Nephron progenitor cell (in vitro differentiated cells): ENCODE measurements at places on chromosomes 1 and 21.

- no peak for DNase-seq
- H3K4me1 ChIP-seq: no peaks in the 10 kb centered on the region
- no peak overlapping the region for H3K4me3 ChIP-seq
- no peaks in the 10 kb centered on the region for H3K36me3 ChIP-seq
- no peak overlapping the region for H3K27ac ChIP-seq
Observed at GRCh38 chr1:20602851-20603450, 14.1 kb downstream of the CDA start.

- H3K4me1 ChIP-seq: no peaks in the 10 kb centered on the region
- H3K27me3 ChIP-seq: peaks cover 8% of the 10 kb centered on the region
- H3K27ac ChIP-seq: no peak overlapping the region
- no peak overlapping the region for H3K4me3 ChIP-seq
Observed at GRCh38 chr1:25523542-25523941, 19.9 kb upstream of the LDLRAP1 start.

- DNase-seq: no peak
- H3K27ac ChIP-seq: no peak overlapping the region
- H3K27me3 ChIP-seq: peaks cover 28% of the 10 kb centered on the region
- H3K4me1 ChIP-seq: peaks cover 23% of the 10 kb centered on the region
- H3K36me3 ChIP-seq: peaks cover 5% of the 10 kb centered on the region
Observed at GRCh38 chr21:44687671-44688070, 5.7 kb upstream of the KRTAP12-1 start.

DNA sequence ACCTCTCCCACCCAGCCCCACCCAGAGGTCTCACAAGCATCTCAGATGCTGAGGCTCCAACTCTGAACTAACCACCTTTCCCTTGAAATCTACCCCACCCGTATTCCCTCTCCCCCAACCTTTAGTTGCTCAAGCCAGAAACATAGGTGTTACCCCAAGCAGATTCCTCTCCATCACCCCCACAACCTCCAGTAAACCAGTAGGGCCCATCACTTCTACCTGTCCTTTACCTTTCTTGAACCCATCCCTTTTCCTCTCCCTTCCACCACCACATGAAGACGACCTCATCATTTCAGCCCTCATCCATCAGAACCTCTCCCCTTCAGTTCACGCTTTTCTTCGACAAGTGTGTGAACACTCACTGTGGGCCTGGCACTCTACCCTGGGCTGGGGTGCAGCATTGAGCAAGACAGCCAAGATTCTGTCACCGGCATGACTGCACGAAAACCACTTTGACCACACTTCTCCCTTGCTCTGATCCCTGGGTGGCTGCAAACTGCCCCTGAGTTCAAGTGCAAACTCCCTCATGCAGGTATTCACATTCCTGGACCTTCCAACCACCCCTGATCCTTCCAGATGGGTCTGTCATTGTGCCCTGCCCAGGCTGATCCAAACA, 65.5 kb upstream of the LAPTM5 start:
- no peak for DNase-seq
- no peaks in the 10 kb centered on the region for H3K36me3 ChIP-seq
- H3K4me1 ChIP-seq: peaks cover 38% of the 10 kb centered on the region
- H3K27ac ChIP-seq: no peak overlapping the region

DNA sequence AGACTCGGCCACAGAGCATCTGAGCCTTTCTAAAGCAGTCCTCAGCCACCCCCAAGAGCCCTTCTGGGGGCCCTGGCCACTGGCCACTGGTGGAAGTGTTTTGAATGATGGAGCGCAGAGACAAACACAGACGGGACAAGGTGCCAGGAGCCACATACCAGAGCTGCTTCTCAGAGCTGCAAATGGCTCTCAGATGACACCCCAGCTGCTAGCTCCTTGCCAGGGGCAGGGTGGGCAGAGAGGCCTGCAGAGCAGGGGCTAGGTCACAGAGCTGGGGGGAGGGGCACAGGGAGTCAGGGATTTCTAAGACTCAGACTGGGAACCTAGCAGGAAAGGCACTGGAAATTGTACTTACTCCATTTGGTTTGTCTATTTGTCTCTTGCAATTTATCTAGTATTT, 30.4 kb downstream of the KCNN3 start:
- peak overlapping the region; percentile 100 for H3K27ac ChIP-seq
- H3K4me1 ChIP-seq: peaks cover 84% of the 10 kb centered on the region
- peak overlapping the region; percentile 65 for H3K4me3 ChIP-seq
- H3K36me3 ChIP-seq: no peaks in the 10 kb centered on the region
- H3K27me3 ChIP-seq: peaks cover 3% of the 10 kb centered on the region

DNA sequence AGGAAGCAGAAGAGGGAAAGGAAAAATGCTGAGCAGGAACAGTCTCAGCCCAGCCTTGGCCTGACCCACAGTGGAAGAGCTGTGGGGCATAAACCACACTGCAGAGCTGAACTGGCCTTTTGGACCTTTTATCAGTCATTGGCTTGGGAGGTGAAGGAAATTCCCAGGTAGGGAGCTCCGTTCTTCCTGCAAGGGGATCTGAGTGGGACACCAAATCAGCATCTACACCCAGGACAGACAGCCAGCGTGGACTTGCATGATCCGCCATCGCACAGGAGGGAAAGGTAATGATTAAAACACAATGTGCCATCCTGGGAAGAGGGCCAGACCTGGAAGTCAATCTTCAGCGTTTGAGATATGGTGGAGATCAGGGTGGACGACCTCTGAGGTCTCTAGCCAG, 1.2 kb upstream of the MTFR1L start:
- no peaks in the 10 kb centered on the region for H3K36me3 ChIP-seq
- H3K27me3 ChIP-seq: peaks cover 3% of the 10 kb centered on the region
- peak overlapping the region; percentile 99 for H3K4me3 ChIP-seq
- H3K4me1 ChIP-seq: peaks cover 42% of the 10 kb centered on the region
- H3K27ac ChIP-seq: peak overlapping the region; percentile 99
- DNase-seq: no peak

GRCh38 chr1:243520831-243521230, 265.0 kb downstream of the SDCCAG8 start:
- no peak for DNase-seq
- peaks cover 3% of the 10 kb centered on the region for H3K27me3 ChIP-seq
- H3K4me3 ChIP-seq: no peak overlapping the region
- H3K36me3 ChIP-seq: peaks cover 29% of the 10 kb centered on the region

DNA sequence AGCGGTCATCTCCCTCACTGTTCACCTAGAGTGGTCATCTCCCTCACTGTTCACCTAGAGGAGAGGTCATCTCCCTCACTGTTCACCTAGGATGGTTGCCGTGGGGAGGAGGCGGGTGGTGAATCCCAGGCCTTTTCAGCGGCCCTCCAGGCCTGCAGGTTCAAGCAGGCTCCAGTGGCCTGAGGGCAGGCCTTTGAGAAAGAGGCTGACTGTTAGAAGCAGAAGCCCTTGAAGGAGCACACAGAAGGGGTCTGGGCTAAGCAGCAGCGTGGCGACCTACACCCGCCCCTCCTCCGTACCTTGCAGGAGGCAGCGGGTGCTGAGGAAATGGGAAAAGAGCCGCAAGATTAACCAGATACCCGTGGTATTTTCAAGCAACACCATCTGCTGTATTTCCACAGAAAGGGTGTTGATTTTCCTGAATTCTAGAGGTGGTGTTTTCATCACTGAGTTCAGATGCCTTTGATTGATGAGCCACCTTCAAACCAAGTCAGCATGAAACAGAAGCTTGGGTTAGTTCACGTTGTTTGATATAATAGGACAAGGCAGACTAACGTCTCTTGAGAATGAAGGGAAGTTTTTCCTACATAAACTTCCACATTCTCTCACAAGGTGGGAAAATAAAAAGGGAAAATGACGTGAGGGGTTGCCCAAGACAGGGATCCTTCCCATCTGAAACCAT, 289.5 kb downstream of the KIF26B start:
- peak overlapping the region; percentile 78 for H3K27ac ChIP-seq
- no peak overlapping the region for H3K4me3 ChIP-seq
- H3K36me3 ChIP-seq: peaks cover 47% of the 10 kb centered on the region
- no peak for DNase-seq
- peaks cover 56% of the 10 kb centered on the region for H3K4me1 ChIP-seq
- no peaks in the 10 kb centered on the region for H3K27me3 ChIP-seq

- H3K27me3 ChIP-seq: peaks cover 6% of the 10 kb centered on the region
- H3K36me3 ChIP-seq: no peaks in the 10 kb centered on the region
- no peak overlapping the region for H3K27ac ChIP-seq
Observed at GRCh38 chr1:98923667-98924066, 81.0 kb downstream of the PLPPR5 start.

GRCh38 chr1:231566496-231566895, 38.0 kb downstream of the TSNAX start:
- no peak for DNase-seq
- H3K27ac ChIP-seq: no peak overlapping the region
- no peaks in the 10 kb centered on the region for H3K27me3 ChIP-seq
- H3K36me3 ChIP-seq: peaks cover 63% of the 10 kb centered on the region
- no peaks in the 10 kb centered on the region for H3K4me1 ChIP-seq

GRCh38 chr1:193625255-193625654, 438.8 kb upstream of the B3GALT2 start:
- DNase-seq: no peak
- no peak overlapping the region for H3K4me3 ChIP-seq
- no peak overlapping the region for H3K27ac ChIP-seq

DNA sequence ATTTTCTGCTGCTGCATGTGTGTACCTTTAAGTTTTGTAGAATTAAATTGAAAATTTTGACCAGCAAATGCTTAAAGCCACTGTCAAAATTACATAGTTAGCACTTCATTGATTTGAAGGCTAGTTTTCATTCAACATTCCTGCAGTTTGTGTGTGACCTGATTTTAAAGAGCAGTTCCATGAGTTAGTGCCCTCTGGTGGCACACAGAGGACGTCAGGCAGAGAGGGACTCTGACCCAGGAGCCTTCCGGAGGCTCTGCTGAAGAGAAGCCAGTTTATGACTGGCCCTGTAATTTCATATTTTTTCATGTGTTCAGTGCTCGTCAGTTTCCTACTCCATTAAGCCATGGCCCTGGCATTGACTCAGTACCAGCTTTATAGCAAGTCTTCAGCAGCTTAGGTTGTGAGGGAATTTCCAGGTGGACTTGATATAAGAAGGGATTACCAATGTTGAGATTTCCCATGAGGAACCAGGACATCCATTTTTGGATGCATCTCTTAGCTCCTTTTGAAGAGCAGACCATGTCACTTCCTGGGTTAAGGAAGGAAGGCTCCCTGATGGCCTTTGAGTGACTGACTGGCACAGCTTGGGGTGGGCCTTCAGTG, 104.7 kb downstream of the CAMTA1 start:
- peak; percentile 51 for DNase-seq
- peaks cover 11% of the 10 kb centered on the region for H3K4me1 ChIP-seq
- H3K4me3 ChIP-seq: no peak overlapping the region
- H3K27ac ChIP-seq: no peak overlapping the region

- no peak overlapping the region for H3K4me3 ChIP-seq
- no peak overlapping the region for H3K27ac ChIP-seq
- H3K4me1 ChIP-seq: peaks cover 21% of the 10 kb centered on the region
- H3K27me3 ChIP-seq: no peaks in the 10 kb centered on the region
- no peak for DNase-seq
Observed at GRCh38 chr1:8420318-8420717, 102.4 kb downstream of the SLC45A1 start.

- H3K4me1 ChIP-seq: peaks cover 25% of the 10 kb centered on the region
- peaks cover 9% of the 10 kb centered on the region for H3K36me3 ChIP-seq
- H3K27ac ChIP-seq: peak overlapping the region; percentile 10
- peaks cover 14% of the 10 kb centered on the region for H3K27me3 ChIP-seq
- H3K4me3 ChIP-seq: peak overlapping the region; percentile 96
Observed at GRCh38 chr1:36087233-36088123, 1.2 kb upstream of the ADPRS start.

GRCh38 chr1:221874285-221875003, 132.6 kb upstream of the DUSP10 start:
- H3K4me1 ChIP-seq: peaks cover 36% of the 10 kb centered on the region
- H3K4me3 ChIP-seq: no peak overlapping the region
- H3K27ac ChIP-seq: no peak overlapping the region
- H3K36me3 ChIP-seq: no peaks in the 10 kb centered on the region
- no peaks in the 10 kb centered on the region for H3K27me3 ChIP-seq
- DNase-seq: no peak

- no peak for DNase-seq
- no peak overlapping the region for H3K4me3 ChIP-seq
- no peak overlapping the region for H3K27ac ChIP-seq
- H3K27me3 ChIP-seq: peaks cover 19% of the 10 kb centered on the region
- H3K36me3 ChIP-seq: no peaks in the 10 kb centered on the region
- H3K4me1 ChIP-seq: peaks cover 18% of the 10 kb centered on the region
Observed at GRCh38 chr1:28159680-28160079, 16.8 kb downstream of the PTAFR start.

DNA sequence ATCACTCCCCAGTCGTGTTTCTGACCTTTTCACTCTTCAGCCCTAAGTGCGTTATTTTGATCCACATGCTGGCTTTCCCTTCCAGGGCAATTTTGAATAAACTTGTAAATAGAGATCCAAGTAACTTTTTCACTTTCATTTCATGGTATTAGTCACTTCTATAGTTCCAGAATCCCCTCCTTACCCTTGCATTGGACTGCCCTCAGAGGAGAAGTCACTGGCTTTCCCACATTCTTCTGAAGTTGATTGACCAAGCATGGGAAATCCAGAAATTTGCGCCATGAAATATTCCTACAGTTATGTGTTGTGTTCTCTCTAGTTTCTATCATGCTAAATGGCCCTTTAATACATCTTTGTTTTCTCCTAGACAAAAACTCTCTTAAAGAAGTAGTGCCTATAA, 177.3 kb upstream of the GORAB start:
- no peaks in the 10 kb centered on the region for H3K4me1 ChIP-seq
- no peak overlapping the region for H3K4me3 ChIP-seq
- no peaks in the 10 kb centered on the region for H3K36me3 ChIP-seq
- peak overlapping the region; percentile 64 for H3K27ac ChIP-seq

GRCh38 chr21:42265231-42265812, 46.4 kb downstream of the ABCG1 start:
- no peak for DNase-seq
- no peak overlapping the region for H3K27ac ChIP-seq
- peaks cover 14% of the 10 kb centered on the region for H3K27me3 ChIP-seq
- no peak overlapping the region for H3K4me3 ChIP-seq

DNA sequence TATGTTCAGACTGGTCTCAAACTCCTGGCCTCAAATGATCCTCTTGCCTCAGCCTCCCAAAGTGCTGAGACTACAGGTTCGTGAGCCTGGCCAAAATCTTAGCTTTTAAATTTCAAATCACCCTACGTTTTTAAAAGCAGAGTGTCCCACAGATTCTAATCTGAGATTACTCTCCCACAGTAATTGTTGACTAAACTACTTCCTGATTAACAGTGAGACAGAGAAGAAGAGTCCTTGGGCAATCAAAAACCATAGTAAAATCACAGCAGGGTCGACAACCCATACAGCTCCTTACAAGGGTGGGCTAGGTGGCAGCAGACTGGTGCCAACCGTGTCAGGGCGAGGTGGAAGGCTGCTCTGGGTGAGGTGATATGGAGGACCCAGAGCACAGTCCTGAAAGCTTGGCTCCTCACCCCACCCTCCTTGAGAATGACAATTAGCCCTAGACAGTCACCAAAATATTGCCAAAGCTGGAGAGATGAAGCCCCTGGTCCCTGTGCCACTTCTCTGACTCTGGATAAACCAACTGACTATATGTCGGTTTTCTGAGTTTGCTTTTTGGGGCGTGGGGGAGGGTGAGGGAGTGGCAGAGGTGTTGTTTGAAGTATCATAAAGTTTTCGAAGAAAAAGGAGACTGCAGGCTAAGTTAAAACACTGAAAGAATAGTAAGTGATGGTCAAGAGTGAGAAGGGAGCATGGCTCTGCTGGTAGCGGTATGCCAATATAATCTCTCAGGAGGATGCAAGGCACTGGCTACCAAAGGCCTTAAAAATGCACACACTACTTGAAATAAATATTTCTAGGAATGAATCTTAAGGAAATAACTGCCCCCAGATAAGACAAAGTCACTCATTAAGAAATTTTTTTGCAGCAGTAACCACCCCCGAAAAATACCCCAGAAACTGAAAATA, 86.8 kb downstream of the SLC45A1 start:
- no peak overlapping the region for H3K4me3 ChIP-seq
- peak overlapping the region; percentile 71 for H3K27ac ChIP-seq
- peaks cover 64% of the 10 kb centered on the region for H3K36me3 ChIP-seq
